ENCODE measurements at places on chromosomes 16 and 17.

DNA sequence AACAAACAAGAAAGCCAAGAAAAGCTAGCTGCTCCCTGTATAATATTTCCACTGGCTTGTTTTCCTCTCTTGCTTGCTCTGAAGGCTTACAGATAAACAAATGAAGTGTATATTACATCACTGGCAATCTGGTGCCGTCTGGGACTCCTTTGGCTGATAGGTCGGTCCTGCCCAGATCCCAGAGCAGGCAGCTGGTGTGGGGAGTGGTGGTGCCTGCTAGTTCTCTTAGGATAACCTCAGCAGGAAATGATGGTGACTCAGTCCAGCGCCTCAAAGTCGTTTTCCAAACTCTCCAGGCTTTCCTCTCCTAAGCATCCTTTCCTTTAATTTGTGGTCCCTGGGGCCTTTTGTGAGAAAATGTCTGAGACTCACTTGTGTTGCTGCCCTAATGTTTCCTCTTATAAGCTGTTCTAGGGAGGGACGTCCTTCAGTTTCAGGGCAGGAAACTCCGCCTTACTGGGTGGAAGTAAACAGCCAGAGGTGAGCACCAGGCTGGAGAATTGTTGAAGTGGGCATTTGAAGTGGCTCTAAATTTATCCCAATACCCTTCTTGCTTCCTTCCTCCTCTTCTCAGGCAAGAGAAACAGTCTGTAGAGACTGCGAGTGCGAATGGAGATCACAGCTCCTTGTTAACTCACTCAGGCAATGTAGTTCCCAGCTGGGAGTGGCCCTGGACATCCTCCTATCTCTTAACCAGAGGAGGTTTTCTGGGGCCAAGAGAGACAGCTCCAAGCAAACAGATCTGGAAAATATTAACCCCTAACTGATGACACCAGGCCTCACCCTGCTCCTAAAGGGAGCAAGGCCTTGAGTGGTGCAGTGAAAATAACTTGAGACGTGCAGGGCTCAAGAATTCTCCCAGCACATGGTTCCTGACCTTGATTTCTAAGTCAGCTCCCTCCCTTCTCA lies 34.9 kb downstream of the CD300LF start:
- DNase-seq: peak; percentile 66

DNA sequence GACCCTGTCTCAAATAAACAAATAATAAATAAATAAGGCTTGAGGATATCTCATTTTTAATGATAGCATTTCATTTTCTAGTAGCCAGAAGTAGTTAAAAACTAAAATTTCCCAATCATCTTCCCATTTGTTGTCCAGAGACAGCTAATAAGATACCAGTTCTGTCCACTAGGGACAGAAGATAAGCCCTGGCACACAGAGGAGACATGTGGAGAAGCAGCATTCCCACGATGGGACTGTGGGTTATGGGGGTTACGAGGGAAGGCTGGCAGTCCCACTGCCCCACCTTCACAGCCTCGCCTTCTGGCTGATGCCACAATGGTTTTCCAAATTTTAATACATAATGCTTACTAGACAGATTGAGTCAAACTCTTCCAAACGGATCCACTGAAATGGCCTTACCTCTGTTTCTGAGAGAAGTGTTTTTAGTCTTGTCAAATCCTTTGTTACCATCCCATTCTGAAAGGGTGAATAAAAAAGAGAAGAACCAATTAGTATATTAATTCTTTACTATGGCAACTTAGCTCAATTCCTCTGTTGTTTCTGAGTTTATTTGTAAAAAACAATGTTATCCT lies 44.2 kb downstream of the HELZ start:
- DNase-seq: no peak

- no peak for DNase-seq
These were observed 8.4 kb upstream of the TERF2 start for GRCh38 chr16:69393898-69394849.

DNA sequence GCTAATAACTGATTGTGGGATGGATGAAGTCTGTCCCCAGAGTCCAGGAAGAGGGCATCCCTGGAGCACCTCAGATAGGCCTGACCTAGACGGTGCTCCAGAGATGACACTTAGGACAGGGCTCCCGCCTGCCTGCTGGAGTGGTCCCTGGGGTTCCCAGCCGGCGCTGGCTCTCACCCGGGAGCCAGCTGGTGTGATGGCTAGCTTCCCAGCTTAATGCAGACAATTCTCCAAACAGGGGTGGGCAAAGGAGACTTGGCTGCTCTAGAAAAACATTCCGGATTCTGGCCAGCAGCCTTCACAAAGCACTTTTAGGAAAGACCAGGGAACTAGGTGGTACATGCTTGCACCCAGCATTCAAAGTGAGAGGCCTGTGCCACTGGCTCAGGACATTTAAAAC lies 18.6 kb downstream of the ACE start:
- peak; percentile 32 for DNase-seq

GRCh38 chr17:42573095-42573494 lies 4.4 kb downstream of the PSMC3IP start:
- DNase-seq: peak; percentile 11

All from Right ventricle myocardium superior (tissue), 1 donor.